ENCODE measurements at places on chromosomes 16 and 17.

GRCh38 chr17:55323518-55324295 lies 58.9 kb downstream of the HLF start:
- no peak for DNase-seq

DNA sequence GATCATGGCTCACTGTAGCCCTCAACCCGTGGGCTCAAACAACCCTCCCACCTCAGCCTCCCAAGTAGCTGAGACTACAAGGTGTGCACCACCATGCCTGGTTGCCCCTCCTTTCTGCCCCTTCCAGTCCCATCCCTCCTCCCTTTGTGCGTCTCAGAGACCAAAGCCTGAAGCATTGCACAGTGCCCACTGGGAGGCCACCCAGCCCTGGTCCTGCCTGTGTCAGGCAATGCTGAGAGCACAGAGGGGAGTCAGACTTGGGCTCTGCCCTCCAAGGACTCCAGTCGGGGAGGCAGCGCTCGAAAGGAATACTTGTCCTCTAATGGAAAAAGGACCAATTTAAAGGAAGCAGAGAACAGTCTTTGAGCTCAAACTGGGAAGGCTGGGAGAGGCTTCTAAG lies 20.4 kb downstream of the RAI1 start:
- no peak for DNase-seq

- DNase-seq, result no peak
Measured at GRCh38 chr17:78204387-78205123, 9.5 kb upstream of the BIRC5 start.

GRCh38 chr17:37488607-37489196 lies 989 bp upstream of the DUSP14 start:
- DNase-seq, result peak; percentile 84

DNA sequence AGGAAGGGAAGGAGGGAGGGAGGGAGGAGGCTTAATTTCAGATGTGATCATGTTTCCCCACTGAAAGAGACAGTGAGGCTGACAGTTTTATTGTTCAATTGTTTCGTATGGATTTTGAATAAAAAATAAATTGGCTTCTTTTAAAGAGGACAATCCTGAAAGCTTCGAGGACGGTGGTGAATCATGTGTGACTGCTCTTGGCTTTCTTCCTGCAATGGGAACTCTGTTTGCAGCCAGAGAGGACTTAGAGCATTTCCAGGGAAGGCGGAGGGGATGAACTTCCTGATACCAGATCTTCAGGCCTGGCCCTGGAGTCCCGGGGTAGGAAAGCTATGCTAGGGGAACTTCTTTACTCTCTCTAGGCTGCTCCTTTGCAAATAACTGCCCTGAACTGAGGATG lies 72.8 kb upstream of the C16orf82 start:
- no peak for DNase-seq

GRCh38 chr17:19703828-19704613 lies 12.4 kb downstream of the SLC47A2 start:
- no peak for DNase-seq

- DNase-seq, result no peak
Measured at GRCh38 chr16:13298666-13299065, 397.3 kb downstream of the SHISA9 start.

GRCh38 chr17:28725166-28725659 lies 820 bp downstream of the TLCD1 start:
- DNase-seq, result peak; percentile 39

DNA sequence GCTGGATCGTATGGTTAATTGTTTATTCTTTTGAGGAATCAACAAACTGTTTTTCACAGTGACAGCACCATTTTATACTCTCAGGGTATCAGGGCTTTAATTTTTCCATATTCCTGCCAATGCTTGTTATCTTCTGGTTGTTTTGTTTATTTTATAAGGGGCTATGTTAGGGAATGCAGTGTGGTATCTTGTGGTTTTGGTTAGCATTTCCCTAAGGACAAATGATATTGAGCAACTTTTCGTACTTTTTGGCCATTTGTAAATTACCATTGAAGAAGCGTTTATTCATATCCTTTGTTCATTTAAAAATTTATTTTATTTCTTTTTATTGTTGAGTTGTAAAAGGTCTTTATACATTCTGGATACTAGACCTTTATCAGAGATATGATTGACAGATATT lies 322.0 kb upstream of the SALL1 start:
- DNase-seq, result no peak
